ENCODE measurements at places on chromosomes 4 and X.
A peak's percentile ranks its signal among the peaks of the same experiment; 100 is the strongest.

- DNase-seq = no peak
Observed at GRCh38 chr4:101328063-101328602, 19.2 kb downstream of the PPP3CA start.

DNA sequence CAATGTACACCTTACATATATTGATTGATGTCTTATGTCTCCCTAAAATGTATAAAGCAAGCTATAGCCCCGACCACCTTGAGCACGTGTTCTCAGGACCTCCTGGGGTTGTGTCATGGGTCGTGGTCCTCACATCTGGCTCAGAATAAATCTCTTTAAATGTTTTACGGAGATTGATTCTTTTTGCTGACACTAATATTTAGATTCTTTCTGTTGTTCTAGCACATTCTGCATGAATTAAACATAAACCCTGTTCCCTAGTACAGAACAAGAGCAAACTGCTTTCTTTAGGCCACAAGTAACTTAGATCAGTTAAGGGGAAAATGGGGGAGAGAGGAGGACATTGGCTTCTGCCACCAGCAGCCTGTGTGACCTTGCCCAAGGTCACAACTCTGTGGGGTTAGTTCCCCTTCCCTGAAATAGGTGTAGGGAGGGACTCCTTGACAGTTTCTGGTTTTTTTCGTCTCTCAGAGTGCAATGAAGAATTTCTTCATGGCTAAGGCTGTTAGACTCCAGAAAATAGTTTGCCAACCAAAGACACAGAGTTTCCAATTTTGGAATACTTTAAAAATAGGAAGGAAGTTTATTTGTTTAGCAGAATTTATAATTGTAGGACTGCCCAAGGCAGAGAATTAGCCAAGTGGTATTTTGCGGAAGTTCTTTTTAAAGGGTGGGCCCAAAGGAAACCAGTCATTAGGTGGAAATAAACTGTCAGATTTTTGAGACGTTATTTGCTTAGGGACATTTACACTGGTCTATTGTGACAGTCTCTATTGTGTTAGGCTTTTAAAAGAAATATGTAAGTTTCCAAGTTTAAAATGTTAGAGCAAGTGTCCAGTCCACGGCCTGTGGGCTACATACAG lies 29.4 kb downstream of the PTTG2 start:
- DNase-seq = no peak

GRCh38 chr4:47500776-47501175 lies 15.7 kb downstream of the ATP10D start:
- no peak for DNase-seq

GRCh38 chrX:74147439-74147838 lies 156.5 kb upstream of the ZCCHC13 start:
- no peak for DNase-seq

GRCh38 chrX:72478853-72479252 lies 93.8 kb downstream of the HDAC8 start:
- DNase-seq = no peak

DNA sequence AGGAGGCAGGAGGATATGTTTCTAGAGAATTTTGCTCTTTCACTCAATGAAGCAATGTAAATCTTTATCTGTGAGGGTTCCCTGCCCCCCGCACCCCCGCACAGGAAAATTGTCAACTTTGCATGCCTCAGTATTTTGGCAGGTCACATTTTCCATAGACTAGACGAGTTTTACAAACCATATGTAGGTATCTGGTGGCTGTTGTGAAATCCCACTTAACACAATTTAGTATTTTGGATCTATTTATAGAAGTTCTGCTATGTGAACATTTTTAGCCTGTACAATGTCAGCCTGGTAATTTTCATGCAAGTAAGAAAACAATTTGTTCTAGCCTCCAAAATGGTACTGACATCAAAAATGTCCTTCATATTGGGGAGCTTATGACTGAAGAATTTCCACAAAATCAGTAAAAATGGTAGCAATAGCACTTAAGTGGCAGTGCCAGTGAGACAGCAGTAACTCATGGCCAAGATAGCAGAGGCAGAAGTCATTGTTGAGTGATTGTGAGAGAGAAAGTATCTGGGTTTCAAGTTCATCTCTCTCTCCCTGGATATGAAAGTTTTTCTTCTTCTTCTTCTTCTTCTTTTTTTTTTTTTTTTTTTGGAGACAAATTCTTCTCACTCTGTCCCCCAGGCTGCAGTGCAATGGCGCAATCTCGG lies 12.4 kb upstream of the FRYL start:
- DNase-seq = no peak

DNA sequence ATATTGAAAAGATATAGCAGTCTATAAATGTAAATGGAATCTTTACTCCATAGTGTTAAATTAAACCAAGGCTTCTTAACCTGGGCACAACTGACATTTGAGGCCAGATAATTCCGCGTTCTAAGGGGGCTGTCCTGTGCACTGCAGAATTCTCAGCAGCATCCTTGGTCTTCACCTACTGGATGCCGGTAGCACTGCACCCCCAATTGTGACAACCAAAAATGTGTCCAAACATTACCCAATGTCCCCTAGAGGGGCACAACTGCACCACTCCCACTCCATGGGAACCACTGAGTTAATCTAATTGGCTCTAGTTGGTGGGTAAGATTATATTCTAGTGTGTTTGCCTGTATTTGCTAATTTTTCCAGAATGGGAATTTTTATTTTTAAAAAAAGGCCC lies 16.6 kb downstream of the AP1S2 start:
- peak; percentile 74 for DNase-seq

GRCh38 chrX:110252711-110253110 lies 65.2 kb downstream of the AMMECR1 start:
- DNase-seq = no peak

DNA sequence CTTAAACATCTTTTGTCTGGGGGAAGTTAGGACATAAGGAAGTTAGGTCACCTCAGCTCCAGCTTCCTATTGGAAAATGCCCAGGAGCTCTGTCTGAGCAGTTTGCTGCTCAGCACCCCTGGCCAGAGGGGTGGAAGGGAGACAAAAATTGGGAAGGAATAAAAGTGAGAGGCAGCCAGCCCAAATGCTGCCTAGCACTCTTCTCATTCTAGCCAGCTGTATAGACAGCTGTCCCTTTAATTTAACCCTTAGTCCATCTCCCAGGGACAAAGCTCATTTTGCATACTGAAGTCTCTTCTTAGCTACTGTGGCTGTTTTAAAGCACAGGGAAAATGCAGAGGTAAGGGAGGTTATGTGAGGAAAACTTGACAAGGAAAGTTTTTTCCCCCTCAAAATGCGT lies 89.5 kb upstream of the CITED1 start:
- no peak for DNase-seq

DNA sequence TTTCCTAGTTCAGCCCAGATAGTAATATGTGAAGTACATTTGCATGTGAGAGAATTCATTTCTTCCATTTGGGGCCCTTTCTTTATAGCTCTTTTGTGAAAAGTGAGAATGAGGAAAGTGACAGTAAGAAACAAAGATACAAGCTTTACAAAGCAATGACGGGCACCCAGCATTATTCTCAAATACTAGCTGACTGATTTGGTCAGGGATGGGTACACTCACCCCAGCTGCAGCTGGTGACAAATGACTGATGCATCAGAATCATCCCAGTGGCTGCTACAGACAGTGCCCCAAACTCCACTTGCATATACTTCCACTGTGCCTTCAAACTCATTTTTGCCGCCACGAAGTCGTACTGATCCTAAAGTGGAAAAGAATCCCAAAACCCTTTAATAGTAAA lies 14.8 kb downstream of the PRSS12 start:
- DNase-seq = no peak

GRCh38 chr4:15457406-15458201 lies 12.1 kb upstream of the CC2D2A start:
- no peak for DNase-seq

DNA sequence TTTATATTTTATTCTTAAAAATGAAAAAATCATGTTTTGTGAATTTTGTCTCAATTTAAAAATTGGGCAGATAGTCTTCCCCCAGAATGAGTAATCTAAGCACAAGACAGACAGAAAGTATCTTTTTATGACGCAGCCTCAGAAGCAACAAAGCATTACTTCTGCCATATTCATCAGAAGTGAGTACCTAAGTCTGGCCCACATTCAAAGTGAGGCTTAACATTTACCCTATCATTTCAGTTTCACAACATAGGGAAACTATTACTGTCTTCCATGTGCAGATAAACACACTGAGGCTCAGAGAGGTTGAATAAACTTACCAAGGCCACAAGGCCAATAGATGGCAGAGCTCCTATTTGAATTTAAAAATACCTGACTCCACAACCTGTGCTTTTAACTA lies 4.4 kb upstream of the PRDX4 start:
- DNase-seq = no peak

- no peak for DNase-seq
Observed at GRCh38 chr4:134117392-134118183, 84.0 kb downstream of the PABPC4L start.

DNA sequence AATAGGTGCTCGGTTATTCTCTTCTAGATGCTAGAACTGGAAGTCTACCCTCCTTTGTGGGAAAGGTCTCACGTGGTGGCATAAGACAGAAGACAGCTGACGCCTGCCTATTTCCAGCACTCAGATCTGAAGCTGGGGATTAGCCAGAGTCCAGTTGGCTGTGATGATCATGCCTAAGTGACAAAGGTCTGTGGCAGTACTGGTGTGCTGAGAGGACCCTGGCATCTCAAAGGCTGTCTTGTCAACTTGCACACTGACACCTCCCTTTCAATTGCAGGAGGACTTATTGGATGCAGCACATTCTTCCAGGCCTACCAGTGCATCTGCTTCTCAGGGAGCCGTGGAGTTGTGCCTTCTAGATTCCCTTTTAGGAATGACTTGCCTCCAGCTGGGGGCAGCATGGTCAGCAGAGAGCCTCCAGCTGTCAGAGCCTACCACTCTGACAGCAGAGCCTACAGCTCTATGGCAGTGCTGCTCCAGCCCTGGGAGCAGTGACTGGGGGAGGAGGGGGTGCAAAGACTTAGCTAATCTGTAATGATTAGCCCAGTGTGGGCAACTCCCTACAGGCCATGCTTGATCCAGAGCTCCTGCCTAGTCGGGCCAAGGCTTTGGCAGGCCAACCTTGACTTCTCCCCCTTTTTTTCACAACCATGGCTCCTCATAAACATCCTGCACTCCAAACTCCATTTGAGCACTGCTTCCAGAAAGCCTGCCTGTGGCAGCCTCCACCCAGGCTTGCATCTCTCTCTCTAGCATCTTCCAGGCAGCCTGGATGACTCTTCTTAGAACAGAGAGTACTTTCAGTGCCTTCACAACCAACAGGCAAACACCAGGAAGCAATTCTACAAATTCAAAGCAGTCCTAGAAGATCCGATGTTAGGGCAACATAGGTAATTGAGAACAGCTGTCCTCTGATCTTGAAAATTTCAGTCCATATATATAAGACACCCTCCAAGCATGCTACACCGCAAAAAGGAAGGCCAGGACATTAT lies 13.8 kb upstream of the FGFBP2 start:
- peak; percentile 79 for DNase-seq

GRCh38 chr4:139374251-139374650 lies 72.0 kb upstream of the NDUFC1 start:
- DNase-seq = no peak

GRCh38 chr4:11505221-11505971 lies 76.7 kb upstream of the HS3ST1 start:
- no peak for DNase-seq

DNA sequence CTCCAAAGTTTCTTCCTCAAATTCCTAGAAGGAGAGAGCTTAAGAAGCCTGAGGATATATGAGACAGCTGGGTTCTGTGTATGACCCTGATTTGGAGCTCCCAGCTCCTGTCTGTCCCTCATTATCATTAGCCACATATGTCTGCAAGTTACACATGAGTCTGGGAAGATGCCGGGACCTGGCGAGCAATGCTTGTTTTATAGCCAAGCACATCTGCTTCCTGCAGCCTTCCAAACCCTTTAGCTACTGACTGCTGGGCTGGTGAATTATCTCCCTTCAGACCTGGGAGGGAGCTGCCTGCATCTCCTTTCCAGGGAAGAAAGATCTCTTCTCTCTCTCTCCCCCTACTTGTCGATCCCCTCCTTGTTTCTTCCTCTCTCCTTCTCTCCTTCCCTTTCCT lies 556.7 kb upstream of the BOD1L1 start:
- peak; percentile 48 for DNase-seq

DNA sequence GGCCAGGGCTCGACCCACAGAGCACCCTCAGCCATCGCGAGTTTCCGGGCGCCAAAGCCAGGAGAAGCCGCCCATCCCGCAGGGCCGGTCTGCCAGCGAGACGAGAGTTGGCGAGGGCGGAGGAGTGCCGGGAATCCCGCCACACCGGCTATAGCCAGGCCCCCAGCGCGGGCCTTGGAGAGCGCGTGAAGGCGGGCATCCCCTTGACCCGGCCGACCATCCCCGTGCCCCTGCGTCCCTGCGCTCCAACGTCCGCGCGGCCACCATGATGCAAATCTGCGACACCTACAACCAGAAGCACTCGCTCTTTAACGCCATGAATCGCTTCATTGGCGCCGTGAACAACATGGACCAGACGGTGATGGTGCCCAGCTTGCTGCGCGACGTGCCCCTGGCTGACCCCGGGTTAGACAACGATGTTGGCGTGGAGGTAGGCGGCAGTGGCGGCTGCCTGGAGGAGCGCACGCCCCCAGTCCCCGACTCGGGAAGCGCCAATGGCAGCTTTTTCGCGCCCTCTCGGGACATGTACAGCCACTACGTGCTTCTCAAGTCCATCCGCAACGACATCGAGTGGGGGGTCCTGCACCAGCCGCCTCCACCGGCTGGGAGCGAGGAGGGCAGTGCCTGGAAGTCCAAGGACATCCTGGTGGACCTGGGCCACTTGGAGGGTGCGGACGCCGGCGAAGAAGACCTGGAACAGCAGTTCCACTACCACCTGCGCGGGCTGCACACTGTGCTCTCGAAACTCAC lies 3.6 kb downstream of the MID1IP1 start:
- DNase-seq = peak; percentile 56

GRCh38 chr4:76058888-76059426 lies 15.6 kb upstream of the ART3 start:
- DNase-seq = no peak

GRCh38 chrX:134526399-134526798 lies 66.4 kb downstream of the HPRT1 start:
- DNase-seq = no peak

DNA sequence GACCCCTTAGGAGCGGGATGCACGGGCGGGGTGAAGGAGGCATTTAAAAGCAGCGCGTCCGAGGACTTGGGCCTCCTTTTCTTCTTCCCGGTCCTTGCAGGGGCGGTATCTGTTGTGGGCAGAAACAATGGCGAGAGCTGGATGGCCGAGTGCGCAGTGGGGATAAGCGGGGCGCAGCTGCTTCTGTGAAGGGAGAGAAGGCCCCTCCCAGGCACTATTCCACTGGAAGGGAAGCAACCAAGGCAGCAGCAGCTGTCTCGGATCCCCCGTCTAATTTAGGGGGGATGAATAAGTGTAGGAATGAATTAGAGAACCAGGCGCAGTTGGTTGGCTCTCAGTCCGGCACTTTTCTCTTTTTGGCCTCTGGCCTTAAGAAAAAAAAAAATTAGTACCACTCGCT lies 995 bp downstream of the SMARCA5 start:
- DNase-seq = peak; percentile 80

GRCh38 chr4:4440333-4441061 lies 53.6 kb downstream of the NSG1 start:
- peak; percentile 32 for DNase-seq

DNA sequence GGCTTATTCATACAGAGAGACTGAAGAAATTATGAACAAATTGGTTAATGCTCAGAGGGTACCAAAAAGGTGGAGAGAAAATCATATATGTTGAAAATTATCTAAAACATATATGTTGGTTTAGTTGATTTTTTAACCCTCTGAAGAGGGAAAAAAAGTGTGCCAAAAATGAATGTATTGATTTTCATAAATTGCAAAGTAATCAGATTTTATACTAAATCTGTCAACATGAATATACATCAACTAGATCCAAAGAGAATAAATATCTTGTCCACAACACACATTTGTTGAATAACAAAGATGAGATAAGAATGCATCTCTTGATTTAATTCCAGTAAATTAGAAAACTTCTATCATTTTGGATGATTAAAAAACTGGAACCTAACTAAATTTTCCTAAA lies 125.3 kb upstream of the TACR3 start:
- no peak for DNase-seq
